BJ (cell line): ENCODE measurements at places on chromosomes 2 and 18. TPM values are rescaled to one million over a fixed set of nuclear protein-coding genes. Genes with fewer than 3 reads are reported as not detected.

Gene LBH
- polyA plus RNA-seq: 115 and 145 TPM in 2 replicates

Gene LYG2
- polyA plus RNA-seq: not detected in 2 replicates

Gene ILKAP
- 28.4 and 31.1 TPM in 2 replicates for polyA plus RNA-seq

Gene TRIM43B
- not detected in 2 replicates for polyA plus RNA-seq

Gene MOB1A
- 19.1 and 42.8 TPM in 2 replicates for polyA plus RNA-seq
